ENCODE measurements at places on chromosomes 4 and X.

- no peak for DNase-seq
Measured at GRCh38 chr4:86389664-86390063, 29.8 kb upstream of the MAPK10 start.

- DNase-seq, result no peak
Measured at GRCh38 chrX:39886282-39886681, 211.5 kb downstream of the BCOR start.

DNA sequence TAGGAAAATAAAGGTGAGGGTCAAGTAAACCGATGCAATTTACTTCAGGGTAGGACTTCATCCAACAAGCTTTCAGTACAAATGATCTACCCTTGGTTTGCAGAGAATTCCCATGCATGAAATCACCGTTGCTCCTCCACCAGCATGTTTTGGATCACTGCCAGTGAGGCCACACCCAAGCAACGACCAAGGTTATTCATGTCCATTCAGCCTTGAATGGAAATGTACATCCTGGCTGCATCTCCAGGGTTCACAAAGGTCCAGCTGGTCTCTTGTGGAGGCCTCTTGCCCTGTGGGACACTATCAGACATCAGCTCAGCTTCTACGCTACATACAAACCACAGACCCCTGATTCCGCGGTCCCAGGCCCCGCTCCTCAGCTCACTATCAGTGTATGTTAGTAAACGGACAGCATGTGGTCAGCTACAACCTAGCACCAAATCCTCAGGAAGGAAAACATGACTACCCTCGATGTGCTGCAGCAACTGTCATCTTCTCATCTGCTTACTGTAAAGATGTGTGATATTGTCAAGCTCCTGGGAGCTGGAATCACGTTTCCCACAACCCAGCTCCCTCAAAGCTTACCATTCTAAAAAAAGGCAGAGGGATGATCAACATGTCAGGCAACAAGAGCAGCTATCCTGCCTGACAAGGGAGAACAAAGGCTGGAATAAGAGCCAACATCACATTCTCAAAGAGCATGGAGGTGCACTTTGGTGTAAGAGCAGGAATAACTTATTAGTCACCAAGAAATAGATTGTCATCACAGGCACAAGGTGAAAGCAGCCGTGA is 4.9 kb downstream of the LYAR start:
- DNase-seq, result no peak

DNA sequence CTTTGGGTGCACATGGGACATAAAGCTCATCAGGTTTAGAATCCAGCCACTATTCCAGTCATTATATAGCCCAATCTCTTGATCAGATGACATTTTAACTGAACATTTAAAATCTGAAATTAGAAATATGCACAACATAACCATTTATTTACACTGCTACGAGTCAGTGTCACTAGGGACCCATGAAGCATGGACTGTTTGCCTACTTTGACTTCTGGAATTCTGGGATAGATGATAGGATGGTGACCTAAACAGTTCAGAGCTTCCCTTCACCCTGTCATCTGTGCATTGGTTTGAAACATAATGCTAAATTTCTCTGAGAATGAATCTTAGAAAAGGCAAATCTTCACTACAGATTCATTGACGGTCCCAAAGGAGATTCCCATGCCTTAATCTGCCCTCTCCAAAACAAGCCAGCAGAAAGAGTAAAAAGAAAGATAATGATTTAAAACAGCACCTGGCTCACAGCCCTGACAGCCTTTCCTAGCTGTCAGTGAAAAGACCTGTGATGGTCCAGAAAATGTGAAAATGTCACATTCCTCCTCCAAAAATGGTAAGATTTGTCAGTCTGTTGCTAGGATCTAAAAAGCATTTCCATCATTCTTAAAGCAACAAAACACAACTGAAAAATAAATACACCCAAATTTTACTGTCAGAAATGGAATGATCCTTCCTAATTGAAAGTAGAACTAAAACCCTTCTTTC is 18.9 kb upstream of the HERC3 start:
- DNase-seq, result no peak

GRCh38 chr4:1202526-1203011 is 30.2 kb upstream of the SPON2 start:
- no peak for DNase-seq

GRCh38 chr4:111838406-111838930 is 306.8 kb upstream of the FAM241A start:
- no peak for DNase-seq

DNA sequence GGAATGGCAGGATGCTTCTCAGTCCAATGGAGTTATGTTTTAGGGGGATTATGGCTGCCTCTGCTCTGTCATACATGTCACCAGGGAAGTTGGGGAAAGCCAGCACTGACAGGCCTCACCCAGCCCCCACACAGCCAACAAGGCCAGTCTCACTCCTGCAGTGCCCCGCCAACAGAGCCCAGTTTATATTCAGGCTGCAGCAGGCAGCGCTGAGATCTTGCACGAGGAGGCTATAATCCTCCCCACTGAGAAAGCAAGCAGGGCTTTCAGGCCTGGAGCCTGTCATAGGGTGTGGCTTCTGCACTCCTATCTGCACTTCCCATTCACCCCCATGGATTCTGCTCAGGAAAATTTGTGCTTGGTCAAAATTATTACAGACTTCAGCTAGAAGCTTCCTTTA is 25.1 kb downstream of the ADAD1 start:
- DNase-seq, result no peak

DNA sequence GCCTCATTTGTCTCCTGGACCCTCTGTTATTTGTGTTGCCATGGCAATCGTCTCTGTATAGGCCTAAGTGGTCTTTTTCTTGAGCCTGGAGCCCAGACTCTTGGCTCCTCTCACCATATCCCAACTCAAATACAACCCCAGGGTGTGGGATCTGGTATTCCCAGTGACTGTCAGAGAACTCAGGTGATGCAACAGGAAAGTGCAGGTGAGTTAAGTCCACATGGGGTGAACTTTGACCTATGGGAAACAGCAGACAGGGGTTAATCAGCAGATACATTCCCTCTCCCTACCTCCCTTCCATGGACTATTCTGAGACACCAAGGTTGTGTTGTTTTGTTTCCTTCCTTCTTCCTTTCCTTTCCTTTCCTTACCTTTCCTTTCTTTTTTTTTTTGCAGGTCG is 130.9 kb upstream of the RPS6KA3 start:
- DNase-seq, result no peak

DNA sequence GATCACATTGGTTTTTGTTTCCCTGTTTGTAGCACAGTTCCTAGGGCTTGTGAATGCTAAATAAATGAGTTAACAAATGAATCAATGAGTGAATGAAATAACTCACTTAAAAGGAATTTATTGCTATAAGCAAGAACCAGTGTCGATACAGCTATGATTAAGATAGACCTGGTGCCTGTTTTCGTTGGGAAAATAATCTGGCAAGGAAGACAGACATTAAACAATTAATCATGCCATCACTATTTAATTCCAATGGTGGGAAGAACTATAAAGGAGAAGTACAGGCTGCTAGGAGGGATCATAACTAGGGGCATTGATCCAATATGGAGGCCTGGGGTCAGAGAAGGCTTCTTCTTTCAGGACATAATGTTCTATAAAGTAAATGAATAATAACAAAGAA is 4.5 kb upstream of the CBR4 start:
- no peak for DNase-seq

DNA sequence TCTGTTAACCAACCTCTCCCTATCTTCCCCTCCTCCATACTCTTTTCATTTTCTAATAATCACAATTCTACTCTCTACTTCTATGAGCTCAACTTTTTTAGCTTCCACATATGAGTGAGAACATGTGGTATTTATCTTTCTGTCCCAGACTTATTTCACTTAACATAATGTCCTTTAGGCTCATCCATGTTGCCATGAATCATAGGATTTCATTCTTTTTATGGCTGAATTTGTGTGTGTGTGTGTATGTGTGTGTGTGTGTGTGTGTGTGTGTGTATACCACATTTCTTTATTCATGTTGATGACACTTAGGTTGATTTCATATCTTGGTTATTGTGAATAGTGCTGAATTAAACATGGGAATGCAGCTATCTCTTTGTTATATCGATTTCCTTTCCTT is 37.4 kb downstream of the RUFY3 start:
- DNase-seq, result no peak

DNA sequence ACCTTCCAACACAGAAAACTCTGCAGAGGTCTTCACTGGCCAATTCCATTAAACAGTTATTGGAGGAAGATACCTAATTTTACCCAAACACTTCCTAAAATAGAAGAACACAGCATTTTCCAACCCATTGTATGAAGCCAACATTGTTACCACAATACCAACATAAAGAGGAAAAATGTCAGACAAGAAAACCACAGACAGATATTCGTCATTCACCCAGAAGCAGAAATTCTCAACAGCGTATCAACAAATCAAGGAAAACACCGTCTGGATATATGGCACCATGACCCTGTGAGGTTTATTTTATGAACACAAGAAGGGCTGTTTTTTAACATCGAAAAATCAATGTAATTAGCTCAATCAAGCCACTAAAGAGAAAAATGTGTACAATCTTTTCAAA is 255.6 kb downstream of the ASMT start:
- no peak for DNase-seq

DNA sequence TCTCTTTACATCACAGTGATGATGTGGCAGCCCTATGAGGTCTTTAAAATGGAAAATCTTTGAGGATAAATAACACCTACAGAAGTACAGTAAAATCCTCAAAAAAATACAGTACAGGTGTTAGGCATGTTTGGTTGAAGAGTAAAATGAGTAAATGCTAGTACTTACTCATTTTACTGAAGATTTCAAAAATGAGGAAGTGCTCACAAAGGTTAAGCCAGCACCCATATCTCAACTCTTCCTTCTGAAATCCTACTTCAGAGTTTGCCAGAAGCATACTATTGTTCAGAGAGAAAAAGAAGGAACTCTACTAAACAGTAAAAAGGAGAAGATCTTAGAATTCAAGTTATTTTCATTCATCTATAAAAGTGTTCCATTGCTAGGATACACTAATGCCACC is 130.9 kb downstream of the CBR4 start:
- DNase-seq, result no peak

All from stimulated activated CD8-positive, alpha-beta memory T cell treated with anti-CD3 and anti-CD28 coated beads, Interleukin-7, amount 100 ng/mL, for 24 hours (primary cell).